Activated naive CD4-positive, alpha-beta T cell (primary cell): ENCODE measurements at places on chromosomes 2 and 18.

GRCh38 chr2:105449076-105449475 is 50.2 kb upstream of the FHL2 start:
- DNase-seq: no peak

GRCh38 chr2:45278365-45279078 is 269.3 kb upstream of the SIX2 start:
- no peak for DNase-seq

GRCh38 chr2:23486684-23487075 is 101.7 kb downstream of the KLHL29 start:
- no peak for DNase-seq

- no peak for DNase-seq
Measured at GRCh38 chr2:186064507-186064906, 325.9 kb downstream of the FSIP2 start.

DNA sequence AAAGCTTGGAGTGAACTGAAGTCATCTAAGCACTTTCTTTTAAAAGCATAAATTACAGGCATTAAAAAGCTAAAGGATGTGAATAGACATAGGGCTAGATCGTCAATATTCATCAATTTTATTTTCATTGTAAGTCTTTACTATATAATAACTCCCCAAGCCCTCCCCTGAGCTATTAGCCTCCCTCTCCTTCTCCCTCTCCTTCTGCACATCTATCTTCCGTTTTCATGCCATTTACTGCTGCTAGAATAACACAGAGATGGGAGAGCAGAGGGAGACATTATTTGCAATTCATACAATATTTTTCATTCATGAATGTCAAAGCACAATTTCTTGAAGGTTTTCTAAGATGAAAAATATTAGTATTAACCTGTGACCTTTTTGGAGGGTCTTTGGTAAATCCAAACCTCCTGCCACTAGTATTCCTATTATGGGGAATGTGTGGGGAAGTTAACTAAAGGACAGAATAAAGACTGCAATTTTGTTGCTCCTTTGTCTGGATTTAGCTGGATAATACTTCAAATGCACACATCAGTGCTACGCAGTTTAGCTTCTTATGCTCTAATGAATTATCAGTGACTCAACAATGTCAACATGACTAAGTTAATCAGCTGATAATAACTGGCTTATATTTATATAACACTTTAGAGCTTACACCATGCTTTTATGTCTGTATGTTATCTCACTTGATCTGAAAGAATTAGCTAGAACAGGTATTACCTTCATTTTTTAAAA is 28.2 kb upstream of the MFF start:
- DNase-seq: no peak
